SW480 (cell line): ENCODE measurements at places on chromosomes 16 and 17.

- no peak for DNase-seq
Measured at GRCh38 chr16:63185235-63185780, 1149.1 kb upstream of the CDH8 start.

DNA sequence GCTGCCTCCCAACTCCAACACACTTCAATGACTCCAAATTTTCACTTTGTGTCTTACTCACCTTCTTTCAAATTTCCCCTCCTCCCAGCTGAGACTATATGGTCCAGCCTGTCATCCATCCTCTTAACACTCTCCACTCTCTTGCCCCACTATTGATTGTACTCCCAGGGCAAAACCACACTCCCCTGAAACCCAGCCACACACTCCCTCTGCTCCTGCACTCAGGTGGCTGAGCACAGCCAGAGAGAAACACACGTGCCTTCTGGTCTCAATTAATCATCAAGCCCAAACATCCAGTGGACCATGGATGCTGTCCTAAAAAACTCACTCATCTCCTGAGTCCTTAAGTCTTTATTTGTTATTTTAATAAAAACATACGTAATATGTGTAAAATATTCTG lies 1026.4 kb downstream of the KCNJ18 start:
- no peak for DNase-seq

DNA sequence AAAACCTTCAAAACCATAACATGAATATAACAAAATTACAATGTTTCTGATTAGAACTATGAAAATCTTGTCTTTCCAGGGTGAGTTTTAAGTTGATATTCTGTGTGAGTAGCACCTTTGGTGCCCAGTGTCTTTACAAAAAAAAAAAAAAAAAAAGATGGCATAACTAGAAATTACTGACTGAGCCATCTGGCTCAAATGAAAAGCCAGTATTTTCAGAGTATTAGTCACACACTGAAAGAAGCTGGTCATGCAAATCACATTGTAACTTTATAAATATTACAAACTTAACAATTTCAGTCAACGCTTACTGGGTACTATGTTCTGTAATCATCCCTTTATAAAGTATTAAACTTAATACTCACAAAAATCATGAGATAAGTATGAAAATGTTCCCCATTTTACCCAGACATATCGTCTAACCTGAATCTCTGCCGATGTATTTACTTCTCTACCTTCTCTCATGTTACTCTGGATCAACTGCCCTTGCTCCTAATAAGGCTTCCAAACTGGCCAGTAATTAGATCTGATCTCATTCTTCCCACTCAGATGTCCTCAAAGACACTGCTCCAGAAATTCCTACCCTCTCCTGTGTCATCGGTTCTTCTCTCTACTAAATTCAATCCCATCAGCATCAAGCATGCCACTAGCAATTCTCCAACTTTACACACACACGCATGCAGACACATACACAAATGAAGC lies 25.4 kb downstream of the UBE2G1 start:
- no peak for DNase-seq

DNA sequence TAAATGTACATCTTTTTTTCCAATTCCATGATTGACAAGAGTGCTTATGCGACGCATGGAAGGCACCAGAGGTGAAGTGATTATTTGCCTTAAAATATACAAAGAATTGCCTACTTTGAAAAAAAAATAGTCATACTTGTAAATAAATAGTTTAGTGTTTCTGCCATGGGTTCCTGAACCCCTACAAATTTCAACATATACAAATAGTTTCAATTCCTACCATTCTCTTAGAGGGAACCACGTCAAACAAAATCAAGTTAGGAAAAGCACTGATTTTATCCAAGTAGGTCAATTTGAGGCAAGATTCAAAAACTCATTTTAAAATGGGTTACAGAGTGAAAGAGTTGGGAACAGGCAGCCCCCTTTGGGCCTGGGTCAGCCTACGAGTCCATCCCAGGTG lies 11.7 kb downstream of the CMTM3 start:
- DNase-seq = no peak
